HS-5 (cell line): ENCODE measurements at places on chromosomes 13 and 19.

DNA sequence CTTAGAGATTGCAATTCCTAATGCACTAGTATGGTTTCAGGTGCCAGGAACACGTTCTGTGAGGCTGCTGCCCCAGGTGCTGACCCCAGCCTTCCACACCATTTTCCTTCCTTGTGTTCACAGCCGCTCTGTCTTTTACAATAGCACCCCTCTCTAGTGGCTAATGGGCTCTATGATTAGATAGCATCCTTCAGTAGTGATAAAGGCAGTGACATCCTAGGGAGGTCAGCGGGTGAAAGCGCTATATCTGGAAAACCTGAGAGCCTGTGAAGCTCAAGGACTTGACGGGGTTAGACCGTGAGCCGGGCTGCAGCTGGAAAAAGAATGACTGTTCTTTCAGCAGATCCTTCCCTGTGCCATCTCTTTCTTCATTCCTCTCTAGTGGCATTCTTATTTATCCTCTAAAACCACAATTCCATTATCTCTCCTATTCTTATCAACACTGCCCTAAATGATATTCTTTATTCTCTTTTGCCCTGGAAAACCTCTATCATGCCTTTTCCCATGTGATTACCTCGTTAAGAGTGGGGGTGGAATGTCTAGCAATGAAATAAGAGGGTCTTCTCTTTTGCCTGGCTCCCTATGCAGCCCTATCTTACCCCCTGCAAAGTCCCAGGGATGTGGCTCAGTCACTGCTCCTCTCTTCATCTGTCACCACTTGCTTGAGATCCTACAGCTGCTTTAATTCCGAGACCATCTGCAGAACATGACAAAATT, 21.8 kb downstream of the ALOX5AP start:
- no peak for DNase-seq

DNA sequence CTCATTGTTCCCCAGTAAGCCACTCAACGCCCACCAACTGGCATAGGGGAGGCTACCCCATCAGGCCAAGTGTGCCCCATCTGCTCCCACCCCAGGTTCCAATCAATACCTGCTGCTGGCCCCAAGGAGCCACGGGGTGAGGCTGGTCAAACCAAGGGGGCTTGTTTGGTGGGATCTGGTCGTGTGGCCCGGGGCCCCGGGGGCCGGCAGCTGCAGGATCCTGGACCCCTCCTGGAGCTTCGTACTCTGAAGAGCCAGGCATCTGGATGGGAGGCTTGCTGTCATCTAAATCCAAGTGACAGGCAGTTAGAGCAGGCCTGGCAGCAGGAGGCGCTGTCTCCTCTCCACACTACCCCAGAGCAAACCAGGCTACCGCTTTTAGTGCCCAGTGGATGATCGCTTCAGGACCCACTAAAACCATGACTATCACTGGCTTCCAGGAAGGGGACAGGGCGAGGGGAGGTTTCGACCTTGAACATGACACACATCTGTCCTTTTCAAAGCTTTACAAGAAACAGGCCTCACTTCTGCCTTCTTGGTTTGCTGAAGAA, 14.2 kb downstream of the CHERP start:
- no peak for DNase-seq

DNA sequence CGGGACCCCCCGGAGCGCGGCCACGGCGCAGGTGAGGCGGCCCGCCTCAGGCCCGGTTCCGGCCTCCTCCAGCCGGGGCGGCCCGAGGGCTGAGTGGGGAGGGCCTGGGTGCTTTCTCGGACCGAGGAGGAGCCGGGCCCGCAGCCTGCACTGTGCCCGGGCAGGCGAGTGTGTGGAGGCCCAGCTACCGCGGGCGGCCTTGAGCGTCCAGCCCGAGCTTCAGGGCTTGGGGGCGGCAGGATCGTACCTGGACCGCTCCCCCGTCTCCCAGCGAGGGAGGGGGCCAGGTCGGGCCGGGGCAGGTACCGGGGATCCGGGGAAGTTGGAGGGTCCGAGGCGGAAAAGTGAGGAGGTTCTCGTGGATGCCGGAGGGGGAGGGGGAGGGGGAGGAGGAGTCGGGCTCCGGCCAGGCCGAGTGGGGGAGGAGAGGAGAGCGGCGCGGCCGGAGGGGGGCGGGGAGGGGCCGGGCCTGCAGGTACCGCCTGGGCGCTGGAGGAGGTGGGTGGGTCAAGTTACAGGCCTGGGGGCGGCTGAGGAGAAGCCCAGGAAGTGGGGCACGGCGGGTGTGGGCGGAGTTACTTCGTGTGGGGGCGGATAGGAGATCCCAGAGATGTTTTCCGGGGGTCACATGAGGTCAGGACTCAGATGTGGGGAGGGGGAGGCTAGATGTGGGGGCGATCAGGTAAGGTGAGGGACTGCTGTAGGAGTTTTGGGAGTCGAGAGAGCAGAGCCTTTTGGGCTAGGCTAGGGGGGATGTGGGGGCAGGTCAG, 545 bp downstream of the NACC1 start:
- no peak for DNase-seq

GRCh38 chr19:19966862-19967261, 66.1 kb downstream of the ZNF93 start:
- DNase-seq: no peak

- DNase-seq: no peak
Observed at GRCh38 chr13:30253830-30254229, 53.5 kb downstream of the KATNAL1 start.

DNA sequence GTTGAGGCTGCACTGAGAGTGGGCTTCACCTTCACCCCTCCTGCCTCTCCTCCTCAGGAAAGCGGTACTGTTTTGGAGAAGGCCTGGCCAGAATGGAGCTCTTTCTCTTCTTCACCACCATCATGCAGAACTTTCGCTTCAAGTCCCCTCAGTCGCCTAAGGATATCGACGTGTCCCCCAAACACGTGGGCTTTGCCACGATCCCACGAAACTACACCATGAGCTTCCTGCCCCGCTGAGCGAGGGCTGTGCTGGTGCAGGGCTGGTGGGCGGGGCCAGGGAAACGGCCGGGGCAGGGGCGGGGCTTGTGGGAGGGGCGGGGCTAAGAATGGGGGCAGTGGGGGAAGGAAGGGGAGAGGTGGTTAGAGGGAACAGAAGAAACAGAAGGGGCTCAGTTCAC, 7.5 kb downstream of the CYP2A13 start:
- no peak for DNase-seq

DNA sequence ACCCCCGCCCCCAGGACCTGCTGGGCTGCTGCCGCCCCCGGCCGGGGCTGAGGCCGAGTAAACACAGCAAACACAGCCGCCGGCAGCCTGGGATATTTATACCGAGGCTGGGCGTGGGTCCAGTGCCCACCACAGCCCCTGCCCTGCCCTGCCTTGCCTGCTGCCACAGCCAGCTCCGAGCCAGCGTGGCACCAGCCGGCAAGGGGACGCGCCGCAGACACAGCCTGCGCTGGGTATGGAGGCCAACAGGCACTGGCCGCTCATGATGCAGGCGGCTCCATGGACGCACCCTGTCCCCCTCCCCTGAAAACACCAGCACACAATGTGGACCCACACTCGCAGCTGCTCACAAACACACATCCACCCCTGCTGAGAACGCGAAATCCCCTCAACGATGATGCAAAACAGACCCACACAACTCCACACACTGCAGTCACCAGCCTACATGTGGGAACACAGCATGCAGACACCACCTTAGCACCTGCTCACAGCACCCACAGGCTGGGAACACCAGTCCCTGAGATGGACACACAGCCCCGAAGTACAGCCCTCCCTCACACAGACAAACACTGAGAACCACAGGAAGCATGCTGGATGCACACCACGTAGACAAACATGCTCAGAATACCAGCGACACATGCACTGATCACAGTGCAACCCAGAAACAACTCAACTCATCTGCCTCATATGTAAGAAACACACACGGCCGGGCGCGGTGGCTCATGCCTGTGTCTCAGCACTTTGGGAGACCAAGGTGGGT, 16.2 kb downstream of the CCDC97 start:
- no peak for DNase-seq

GRCh38 chr13:113651511-113652403, 6.2 kb downstream of the ATP4B start:
- DNase-seq: no peak

DNA sequence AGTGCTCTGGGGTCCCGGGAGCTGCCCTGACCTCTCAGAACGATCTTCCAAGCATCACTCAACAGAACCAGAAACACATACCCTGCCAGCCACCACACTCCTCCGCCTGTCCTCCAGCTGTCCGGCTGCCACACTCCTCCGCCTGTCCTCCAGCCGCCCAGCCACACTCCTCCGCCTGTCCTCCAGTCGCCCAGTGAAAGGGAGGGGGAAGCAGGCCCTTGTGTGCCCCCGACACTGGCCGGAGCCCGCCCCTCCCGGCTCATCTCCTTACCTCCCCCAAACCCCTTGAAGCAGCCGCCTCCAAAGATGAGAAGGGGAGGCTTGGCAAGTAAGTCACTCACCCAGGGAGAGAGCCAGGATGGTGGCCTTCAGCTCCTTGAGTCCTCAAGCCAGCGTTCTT, 40.2 kb downstream of the STK24 start:
- DNase-seq: no peak

DNA sequence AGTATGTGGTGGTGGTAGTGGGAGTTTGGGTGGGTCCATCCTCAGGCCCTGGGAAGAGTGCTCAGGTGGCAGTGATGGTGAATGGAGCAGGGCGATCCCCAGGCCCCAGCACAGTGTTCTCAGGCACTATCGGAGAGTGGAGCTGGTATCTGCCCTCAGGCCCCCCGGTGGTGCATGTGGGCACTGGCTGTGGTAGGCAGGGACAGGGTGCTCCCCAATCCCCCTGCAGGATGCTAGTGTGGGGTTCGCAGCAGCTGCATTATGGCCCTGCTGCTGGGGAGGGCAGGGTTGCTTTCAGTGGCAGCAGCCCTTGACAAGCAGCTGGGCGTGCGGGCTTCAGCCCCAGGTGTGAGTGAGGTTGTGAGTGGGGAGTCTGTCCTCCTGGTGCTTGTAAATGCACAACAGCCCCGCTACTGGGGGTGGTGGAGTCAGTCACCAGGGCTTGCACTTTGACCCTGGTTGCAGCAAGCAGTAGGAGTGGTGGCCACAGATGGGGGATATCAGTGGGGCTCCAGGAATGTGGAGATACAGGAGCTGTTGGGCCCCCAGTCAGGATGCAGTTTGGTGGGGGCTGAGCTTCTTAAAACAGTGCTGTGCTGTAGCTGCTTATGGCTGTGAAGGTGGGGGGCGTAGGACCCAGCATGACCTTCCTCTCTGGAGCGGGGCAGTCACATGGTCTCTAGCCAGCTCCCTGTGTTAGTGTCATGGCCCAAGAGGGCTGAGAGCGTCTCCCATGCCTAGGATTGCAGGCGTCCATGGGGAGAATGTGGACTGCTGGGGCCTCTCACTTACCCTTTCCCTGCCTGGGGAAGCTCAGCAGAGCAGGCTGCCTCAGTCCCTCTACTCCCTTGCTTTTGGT, 38.7 kb upstream of the ARHGEF7 start:
- no peak for DNase-seq

- DNase-seq: no peak
Observed at GRCh38 chr19:14061751-14062557, at the start of gene PALM3. PALM3 (minus strand) TSS chr19:14062076; CDS start chr19:14061980, 96 bp downstream.

DNA sequence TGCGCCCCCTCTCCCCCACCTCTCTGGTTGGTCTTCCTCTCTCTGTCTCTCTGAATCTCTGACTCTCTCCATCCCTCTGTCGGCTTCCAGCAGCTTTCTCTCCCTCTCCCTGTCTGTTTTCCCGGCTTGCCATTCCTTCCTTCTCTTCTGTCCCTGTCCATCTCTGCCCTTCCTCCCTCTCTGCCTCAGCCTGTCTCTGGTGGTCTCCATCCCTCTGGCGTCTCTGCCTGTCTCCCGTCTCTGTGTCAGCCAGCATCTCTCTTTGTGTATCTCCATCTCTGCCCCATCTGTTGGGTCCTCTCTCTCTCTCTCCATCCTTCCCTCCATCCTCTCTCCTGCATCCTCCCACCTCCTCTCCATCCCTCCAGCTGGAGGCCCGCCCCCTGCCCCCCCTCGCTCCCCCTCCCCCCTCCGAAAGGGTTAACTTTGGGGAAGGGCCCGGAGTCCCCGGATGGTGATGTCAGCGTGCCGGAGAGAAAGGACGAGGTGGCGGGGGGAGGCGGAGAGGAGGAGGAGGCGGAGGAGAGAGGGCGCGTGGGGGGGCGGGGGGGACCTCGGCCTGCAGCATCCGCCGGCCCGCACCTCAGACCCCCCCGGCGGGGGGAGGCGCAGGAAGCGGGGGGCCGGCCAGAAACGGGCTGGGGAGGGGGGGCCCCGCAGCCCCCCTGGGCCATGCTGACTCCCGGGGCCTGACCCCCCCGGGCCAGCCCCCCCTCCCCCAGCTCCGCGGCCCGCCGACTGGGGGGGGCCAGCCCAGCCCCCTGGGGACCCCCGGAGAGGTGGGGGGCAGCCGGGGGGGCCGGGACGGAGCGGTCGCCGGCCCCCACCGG, at the start of gene BRSK1:
BRSK1 (plus strand) TSS at position 450 of the 830 bp plus-strand sequence. CDS start 446 bp downstream, outside the sequence.
- DNase-seq: no peak

DNA sequence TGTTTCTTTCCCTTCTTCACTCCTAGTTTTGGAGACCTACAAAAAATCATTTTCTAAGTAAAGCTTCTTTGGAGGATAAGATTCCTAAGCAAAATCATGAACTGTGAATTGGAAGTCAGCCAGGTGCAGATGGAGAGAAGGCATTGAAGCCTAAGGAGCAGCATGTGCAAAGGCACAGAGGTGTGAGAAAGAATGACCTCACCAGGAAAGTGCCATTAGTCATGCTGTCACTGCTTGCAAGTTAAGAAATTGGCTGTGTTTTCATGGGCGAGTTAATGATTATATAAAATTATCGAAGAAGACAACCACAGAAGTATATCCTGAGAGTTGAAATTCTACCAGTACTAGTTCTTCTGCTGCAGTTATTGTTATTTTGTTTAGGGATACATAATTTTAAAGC, 80.3 kb upstream of the KLHL1 start:
- DNase-seq: no peak

DNA sequence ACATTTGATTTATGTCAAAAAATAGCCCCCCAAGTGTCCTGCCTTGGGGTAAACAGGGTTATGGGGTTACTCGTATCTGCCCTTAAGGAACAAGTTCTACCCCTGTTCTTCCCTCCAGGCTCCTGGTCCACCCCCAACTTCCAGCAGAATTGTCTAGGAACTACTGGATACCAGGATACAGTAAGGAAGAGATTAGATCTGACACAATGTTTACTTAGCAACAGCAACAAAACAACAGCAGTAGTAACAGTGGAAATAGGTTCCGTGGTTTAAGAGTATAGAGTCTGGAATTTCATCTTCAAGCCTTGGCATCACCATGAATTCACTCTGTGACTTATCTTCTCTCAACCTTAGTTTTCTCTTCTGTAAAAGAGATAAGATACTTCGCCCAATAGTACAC, 1.7 kb upstream of the FAM98C start:
- no peak for DNase-seq

- DNase-seq: no peak
Observed at GRCh38 chr13:31191748-31192147, 8.0 kb upstream of the B3GLCT start.

GRCh38 chr19:7418596-7418995, 69.9 kb downstream of the ARHGEF18 start:
- no peak for DNase-seq
